Endothelial cell of umbilical vein (primary cell): ENCODE measurements at places on chromosomes 5 and 9. TPM values are rescaled to one million over a fixed set of nuclear protein-coding genes. Genes with fewer than 3 reads are reported as not detected.

The PCDHGB3 gene
- total RNA-seq, result 1.7 and 2.0 TPM in 2 replicates

The SUSD1 gene
- total RNA-seq, result 28.0 and 37.8 TPM in 2 replicates

The HABP4 gene
- total RNA-seq, result 11.1 and 11.7 TPM in 2 replicates

The ARID3C gene
- total RNA-seq, result not detected in 2 replicates

The SHOC1 gene
- total RNA-seq, result not detected in 2 replicates
